ENCODE measurements at places on chromosomes 7 and 10.

DNA sequence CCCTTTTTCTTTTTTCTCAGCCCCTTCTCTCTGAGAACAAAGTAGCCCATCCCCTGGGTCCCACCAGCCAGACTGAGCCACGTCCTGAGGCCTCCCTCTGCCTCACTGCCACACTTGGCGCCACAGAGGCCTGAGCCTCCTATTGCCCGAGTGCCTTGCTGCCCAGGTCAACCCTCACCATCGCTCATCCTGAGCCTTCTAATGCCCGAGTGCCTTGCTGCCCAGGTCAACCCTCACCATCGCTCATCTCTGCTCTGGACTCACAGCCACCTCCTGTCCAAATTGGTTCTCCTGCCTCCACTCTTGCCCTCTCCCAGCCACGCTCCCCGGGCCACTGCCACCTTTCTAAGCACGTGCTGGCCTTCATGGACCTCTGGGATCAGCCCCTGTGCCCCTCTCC is 53.2 kb upstream of the SMNDC1 start:
- DNase-seq, result no peak

DNA sequence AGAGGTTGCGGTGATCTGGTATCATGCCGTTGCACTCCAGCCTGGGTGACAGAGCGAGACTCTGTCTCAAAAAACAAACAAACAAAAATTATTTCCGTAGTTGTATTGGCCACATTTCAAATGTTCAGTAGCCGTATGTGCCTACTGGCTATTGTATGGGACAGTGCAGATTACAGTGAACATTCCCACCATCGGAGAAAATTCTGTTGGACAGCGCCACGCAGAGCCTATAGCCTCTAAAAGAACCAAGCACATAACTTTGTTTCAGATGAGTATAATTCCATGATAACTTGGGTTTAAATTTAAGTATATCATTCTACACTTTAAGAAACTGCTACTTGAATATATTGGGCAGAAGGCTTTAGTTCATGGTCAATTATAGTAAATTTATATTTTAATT is 5.4 kb downstream of the TMEM178B start:
- no peak for DNase-seq

DNA sequence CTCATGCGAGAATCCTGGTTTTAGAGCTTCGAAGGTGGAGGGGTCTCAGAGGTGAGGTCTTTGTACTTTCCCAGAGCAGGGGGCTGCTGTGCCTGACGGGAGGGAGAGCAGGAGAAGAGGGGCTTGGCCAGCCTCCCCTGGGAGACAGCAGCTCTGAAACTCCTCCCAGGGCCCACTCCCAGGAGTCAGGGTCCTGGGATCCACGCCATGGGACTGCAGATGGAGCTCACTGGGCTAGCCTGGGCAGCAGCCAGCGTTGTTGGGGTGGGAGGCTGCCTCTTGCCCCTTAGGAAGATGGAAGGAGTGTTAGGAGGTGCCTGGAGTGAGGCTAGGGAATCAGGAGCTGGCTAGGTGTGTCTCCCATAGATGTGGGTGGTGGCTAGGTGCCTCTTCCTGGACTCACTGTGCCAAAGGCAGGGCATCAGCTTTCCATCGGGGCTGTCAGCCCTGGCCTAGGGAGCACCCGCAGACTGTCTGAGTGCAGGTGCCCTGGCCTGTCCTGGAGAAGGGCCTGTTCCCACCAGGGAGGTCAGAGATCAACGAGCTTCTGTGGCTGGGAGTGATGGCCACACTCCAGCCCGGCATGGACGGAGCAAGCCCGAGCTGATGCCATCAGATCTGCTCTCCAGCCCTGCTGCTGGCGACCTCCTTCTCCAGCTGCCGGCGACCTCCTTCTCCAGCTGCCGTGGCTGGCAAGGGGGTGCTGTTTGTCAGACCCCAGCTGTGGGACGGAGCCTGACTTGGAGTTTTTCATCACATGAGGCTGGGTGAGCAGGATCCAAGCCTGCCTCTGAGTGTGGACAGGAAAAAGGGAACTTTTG is 111.3 kb downstream of the PTPN20 start:
- no peak for DNase-seq

- DNase-seq, result no peak
These were observed 108.7 kb upstream of the GLI3 start for GRCh38 chr7:42345478-42346299.

DNA sequence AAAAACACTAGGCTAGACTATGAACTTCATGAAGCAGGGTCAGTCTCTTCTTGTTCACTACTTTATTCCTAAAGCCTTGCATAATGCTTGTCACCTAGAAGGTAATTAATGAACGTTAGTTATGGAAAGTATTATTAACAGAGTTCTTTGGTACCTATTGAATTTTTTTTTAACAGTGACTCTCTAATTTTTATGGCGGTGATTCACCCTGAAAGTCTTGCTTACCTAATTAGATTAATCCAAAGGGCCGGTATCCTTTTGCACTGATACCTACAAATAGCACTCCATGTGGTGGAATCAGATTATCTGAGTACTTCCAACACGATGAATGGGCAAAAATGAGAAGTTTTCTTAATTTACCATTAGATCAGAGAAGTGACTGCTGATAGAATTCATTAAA is 31.7 kb downstream of the STAM start:
- DNase-seq, result no peak

DNA sequence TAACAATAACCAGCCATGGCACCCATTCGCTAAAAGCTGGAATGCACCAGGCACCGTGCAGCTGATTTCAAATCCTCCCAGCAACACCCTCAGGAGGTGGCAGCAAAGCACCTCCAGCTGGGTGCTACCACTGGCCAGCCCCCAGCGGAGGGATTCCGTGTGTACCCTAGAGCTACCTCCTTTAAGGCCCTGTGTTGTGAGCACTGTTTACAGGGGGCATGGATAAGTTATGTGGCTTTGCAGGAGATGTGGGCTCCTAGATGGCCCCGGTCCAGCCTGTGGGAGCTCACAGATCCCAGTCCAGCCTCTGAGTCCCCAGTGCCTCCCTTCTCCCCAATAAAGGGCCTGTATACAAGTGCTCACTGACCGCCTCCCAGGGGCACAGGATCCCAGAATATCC is 27.1 kb downstream of the TNRC18 start:
- DNase-seq, result no peak

DNA sequence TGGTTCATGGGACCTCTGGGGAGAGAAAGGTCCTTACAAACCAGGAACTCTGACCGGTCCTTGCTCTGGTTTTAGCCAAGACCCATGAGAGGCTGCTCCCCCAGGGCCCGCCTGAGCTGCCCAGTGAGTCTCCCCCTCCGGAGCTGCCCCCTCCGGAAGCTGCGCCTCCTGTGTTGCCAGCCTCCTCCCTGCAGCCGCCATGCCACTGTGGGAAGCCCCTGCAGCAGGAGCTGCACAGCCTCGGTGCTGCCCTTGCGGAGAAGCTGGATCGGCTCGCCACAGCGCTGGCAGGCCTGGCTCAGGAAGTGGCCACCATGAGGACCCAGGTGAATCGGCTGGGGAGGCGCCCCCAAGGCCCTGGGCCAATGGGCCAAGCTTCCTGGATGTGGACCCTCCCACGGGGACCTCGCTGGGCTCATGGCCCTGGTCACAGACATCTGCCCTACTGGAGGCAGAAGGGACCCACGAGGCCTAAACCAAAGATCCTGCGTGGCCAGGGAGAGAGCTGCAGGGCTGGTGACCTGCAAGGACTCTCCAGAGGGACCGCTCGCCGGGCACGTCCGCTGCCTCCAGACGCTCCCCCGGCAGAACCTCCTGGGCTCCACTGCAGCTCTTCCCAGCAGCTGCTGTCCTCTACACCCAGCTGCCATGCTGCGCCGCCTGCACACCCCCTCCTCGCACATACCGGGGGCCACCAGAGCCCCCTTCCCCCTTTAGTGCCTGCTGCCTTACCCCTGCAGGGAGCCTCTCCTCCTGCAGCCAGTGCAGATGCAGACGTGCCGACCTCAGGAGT is 40.1 kb downstream of the ZNF467 start:
- DNase-seq, result no peak

DNA sequence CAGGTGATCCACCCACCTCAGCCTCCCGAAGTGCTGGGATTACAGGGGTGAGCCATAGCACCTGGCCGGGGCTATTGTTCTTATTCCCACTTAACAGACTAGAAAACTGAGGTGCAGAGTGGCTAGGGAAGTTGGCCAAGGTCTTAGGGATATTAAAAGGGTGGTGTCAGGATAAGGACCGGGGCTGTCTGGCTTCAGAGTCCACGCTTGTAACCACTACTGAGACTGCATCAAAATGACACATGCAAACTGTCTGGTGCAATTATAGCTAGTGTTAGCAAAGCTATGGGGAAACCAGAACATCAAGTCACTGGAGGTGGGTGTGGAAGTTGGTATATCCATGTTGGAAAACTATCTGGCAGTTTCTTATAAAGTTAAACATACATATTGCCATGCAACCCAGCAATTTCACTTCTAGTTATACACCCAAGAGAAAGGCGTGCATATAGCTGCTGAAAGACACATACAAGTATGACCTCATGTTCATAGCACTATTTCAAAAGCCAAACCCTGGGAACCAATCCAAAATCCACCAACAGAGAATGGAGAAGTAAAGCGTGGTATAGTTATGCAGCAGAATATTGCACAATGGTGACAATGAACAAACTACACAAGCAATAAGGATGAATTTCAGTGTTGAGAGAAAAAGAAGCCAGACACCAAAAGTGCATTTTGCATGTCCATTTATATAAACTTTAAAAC is 33.9 kb upstream of the EEPD1 start:
- DNase-seq, result peak; percentile 13

DNA sequence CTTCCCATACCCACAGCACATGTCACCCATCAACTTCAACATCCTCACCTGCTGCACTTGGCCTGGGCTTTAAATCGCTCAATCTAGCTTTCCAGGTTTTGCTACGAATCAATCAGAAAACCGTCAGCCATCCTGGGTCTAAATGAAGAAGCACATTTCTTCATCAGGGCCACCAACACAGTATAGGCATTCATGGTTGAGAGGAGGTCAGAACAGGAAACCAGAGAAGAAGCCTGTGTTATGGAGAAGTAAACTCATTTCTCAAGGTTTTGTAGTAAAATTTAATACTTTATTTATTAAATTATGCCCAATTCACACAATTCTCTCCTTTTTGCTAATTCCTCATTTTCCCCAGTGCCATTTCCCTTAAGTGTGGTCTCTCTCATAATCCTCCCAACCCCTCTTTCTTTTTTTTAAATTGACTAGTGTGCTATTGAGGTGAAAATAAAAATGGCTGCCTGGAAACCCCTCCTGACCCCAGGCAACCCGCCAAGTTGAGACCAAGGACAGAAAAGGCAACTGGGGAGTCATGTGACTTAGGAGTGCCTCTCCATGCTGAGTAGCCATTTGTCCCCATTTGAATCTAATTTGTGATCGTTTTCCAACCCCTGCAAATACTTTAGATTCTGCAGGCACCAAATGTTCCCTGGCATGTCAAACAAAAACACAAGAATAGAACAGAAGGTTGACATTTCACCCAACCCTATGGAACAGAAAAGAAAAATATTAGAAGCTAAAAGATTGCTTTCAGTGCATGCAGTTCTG is 181.1 kb upstream of the NAMPT start:
- DNase-seq, result no peak

GRCh38 chr10:116417821-116418220 is 9.8 kb upstream of the PNLIPRP3 start:
- no peak for DNase-seq

- no peak for DNase-seq
These were observed 3.9 kb downstream of the ATXN7L1 start for GRCh38 chr7:105872491-105872890.
